ENCODE measurements at places on chromosomes 11 and 22.

DNA sequence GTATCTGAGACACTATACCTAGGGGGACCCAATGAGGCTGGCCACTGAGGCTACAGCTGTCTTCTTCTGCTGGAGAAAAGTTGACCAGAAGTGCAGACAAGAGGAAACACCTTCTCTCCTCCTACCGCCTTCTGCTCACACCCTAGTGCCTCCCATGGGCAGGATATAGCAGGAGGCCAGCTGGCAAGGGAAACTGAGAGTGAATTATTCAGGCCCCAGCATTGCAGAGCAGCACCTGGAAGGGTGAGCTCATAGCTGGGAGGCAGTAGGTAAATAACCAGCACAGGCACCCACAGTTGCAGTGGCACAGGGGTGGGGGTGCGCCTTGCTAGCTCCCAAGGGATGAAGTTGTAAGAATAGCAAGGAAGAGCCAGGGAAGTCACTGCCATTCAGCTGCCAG lies 267.4 kb upstream of the NCAM1 start:
- no peaks in the 10 kb centered on the region for H3K36me3 ChIP-seq
- no peaks in the 10 kb centered on the region for H3K27me3 ChIP-seq
- H3K4me1 ChIP-seq, result no peaks in the 10 kb centered on the region
- DNase-seq, result no peak
- no peak overlapping the region for H3K4me3 ChIP-seq
- no peak overlapping the region for H3K27ac ChIP-seq

GRCh38 chr11:59862252-59862651 lies 4.0 kb downstream of the TCN1 start:
- no peaks in the 10 kb centered on the region for H3K27me3 ChIP-seq
- DNase-seq, result no peak
- no peaks in the 10 kb centered on the region for H3K36me3 ChIP-seq
- H3K4me3 ChIP-seq, result no peak overlapping the region

GRCh38 chr11:100682247-100682969 lies 4.7 kb upstream of the ARHGAP42 start:
- no peak for DNase-seq
- no peak overlapping the region for H3K27ac ChIP-seq
- H3K36me3 ChIP-seq, result no peaks in the 10 kb centered on the region
- H3K27me3 ChIP-seq, result no peaks in the 10 kb centered on the region

- no peaks in the 10 kb centered on the region for H3K4me1 ChIP-seq
- H3K4me3 ChIP-seq, result no peak overlapping the region
- no peaks in the 10 kb centered on the region for H3K36me3 ChIP-seq
Observed at GRCh38 chr11:8577791-8578581, 16.0 kb downstream of the STK33 start.

DNA sequence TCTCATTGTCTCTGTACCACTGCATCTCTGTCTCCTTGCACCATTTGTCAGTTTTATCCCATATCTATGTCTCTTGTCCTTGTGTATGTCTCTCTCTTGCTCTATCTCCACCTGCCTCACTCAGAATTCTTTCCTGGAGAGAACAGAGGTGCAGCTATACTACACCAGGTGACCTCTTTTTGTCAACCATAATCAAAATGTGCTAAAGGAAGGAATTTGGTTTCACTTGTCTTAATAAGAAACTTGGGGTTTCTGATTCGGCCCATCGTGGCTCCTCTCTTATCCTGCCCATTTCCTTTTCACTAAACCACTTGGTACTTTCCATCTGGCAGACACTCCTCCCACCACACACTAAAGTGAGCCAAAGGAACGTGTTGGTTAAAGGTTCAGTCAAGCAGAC lies 2.0 kb upstream of the C11orf42 start:
- no peaks in the 10 kb centered on the region for H3K4me1 ChIP-seq
- no peak overlapping the region for H3K27ac ChIP-seq
- DNase-seq, result no peak

DNA sequence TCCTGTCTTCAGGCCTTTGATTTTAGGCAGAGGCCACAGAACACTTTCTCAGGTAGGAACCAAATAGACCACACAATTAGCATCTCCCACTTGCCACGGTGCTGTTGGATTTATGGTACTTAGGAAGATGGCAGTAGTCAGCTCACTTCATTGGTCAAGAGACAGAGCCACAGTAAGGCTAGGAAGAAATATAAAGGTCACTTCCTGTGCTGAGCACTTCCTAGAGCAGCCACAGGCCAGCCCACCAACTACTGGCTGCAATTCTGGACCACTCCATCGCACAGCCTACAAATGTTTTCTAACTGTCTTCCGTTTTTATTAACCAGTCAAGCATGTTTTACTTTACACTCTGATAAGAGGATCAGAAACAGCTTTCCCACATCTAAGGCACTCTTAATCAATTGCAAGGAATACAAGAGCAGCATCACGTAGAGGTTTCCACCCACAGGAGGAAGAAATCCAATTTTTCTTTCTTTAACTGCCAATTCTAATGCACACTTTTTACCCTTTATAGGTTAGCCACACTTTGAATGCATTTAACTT lies 54.7 kb downstream of the ABTB2 start:
- no peak overlapping the region for H3K27ac ChIP-seq
- H3K36me3 ChIP-seq, result no peaks in the 10 kb centered on the region
- H3K27me3 ChIP-seq, result no peaks in the 10 kb centered on the region
- no peak overlapping the region for H3K4me3 ChIP-seq
- no peaks in the 10 kb centered on the region for H3K4me1 ChIP-seq
- no peak for DNase-seq

- H3K27ac ChIP-seq, result no peak overlapping the region
- H3K4me3 ChIP-seq, result no peak overlapping the region
- H3K27me3 ChIP-seq, result no peaks in the 10 kb centered on the region
- DNase-seq, result no peak
- H3K36me3 ChIP-seq, result no peaks in the 10 kb centered on the region
Observed at GRCh38 chr11:32053151-32053888, 37.6 kb upstream of the RCN1 start.
